Activated naive CD4-positive, alpha-beta T cell treated with Interleukin-2 at 50 U/mL for 16 hours (primary cell): ENCODE measurements at places on chromosomes 3 and 15.

GRCh38 chr15:97961067-97961954 is 808 bp downstream of the ARRDC4 start:
- DNase-seq: no peak

DNA sequence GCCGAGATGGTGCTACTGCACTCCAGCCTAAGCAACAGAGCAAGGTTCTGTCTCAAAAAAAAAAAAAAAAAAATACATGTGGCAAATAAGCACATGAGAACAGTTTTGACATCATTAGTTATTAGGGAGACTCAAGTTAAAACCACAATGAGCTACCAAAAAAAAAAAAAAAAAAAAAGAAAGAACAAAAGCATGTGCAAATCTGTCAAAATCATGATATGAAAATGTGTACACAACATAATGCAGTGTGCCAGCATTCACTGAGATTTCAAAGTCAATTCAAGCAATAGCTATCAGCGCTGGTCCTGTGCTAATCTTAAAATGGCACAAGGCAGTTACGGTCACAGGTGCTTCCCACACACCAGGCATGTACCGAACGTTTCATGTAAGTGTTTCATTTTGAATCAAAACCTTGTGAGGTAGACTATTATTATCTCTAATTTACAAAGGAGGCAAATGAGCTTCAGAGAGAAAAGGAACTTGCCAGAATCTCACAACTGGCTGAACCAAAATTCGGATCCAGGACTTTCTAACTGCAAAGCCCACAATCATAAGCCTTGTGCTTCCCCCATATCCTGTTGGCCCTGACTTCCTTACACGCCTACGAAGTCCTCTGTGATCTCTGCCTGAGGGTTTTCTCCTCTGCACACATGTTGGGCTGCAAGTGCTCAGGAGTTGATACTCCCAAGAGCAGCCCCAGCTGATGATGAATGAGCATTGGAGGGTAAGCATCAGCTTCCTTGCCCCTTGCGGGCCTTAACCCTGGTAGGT is 200.1 kb upstream of the PROK2 start:
- DNase-seq: peak; percentile 20

DNA sequence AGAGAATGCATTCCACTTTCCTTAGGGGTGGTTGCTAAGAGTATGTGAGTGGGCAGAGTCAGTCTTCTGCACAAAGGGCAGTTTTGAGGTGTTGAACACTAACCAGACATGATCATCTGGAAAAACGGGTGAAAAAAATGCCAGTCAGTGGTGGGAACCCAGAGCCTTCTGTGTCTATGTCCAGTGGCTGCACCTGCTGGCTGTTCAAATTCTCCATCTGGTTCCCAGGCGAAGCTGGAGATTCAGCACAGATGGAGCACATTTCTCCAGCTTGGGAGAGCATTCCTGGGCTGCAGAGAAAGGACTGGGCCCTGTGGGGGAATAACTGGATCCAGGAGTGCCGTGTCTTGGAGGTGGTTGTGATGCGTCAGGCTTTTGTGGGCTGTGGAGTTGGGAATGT is 74.1 kb downstream of the TRAK1 start:
- DNase-seq: no peak

- no peak for DNase-seq
Measured at GRCh38 chr15:72005483-72005882, 112.5 kb downstream of the MYO9A start.

DNA sequence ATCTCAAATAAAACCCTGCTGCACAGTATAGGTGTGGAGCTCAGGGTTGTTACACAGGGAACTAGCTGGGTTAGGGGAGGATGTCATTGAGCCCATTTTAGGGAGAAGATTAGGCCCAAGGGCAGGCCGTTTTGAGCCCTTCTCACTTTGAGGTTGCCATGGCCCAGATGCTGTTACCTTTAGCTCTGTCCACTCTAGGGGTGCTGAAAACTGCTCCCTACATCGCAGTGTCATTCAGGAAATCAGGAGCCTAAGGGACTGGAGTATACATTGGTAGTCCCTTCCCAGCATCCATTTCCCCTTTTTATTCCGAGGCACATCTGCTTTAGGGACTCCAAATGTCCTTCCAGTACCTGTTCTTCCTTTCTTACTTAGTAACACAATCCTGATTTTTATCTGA is 79.0 kb upstream of the SELENOK start:
- DNase-seq: no peak
